ENCODE measurements at places on chromosomes 2 and 18.
A peak's percentile ranks its signal among the peaks of the same experiment; 100 is the strongest.

GRCh38 chr2:169928463-169928864 lies 101.2 kb downstream of the UBR3 start:
- DNase-seq = no peak

DNA sequence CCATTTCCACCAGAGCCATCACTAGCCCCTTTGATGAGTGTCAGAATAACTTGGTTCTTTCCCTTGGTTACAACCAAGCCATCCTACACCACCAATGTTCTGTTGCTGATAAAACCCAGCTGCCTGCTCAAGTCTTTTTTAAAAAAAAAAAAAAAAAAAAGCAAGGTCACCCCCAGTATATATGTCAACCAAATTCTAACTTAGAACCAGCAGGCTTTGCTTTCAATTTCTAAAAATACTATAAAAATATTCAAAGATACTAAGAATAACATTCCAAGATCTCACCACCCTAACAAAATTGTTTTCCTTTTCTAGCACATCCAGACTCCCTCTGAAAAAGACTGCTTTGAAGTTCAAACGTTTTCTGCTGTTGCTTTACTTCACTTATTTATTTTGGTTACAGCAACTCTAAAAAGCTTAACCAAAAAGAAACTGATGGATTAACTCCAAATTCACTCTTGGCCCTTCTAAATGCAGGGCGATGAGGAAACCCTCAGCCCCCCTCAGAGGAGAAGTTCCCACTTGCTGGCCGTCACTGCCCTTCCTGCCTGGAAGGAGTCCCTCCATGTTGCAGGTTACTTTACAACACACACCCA lies 10.9 kb downstream of the UXS1 start:
- no peak for DNase-seq

GRCh38 chr2:201579536-201579935 lies 63.8 kb downstream of the TMEM237 start:
- no peak for DNase-seq

DNA sequence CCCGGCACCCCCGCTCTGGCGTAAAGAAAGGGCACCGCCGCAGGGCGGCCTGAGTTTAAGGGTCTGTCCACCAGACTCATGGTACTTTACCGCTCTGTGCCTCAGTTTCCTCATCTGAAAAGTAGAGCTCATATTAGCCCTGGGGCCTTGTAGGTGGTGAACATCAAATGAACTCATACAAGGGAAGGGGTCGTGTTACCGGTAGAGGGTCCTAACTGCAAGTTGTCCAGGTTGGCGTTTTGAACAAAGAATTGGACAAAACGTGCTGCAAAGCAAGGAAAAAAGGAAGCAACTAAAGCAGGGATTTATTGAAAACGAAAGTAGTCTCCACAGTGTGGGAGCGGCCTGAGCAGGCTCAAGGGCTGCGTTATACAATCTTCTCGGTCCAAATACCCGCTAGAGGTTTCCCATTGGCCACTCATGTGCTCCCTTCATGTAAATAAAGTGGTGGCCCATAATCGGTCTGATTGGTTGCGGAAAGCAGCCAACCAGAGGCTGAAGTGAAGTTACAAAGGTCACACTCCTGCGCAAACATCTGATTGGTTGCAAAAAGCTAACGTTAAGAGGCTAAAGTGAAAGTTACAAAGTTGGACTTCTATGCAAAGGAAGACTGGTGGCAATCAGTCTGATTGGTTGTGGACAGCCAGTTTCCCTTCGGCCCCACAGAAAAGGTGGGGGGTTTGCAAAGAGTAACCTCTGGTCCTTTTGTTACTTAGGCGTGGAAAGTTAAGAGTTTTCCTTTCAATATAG lies 80.7 kb upstream of the LDLRAD4 start:
- DNase-seq = no peak

DNA sequence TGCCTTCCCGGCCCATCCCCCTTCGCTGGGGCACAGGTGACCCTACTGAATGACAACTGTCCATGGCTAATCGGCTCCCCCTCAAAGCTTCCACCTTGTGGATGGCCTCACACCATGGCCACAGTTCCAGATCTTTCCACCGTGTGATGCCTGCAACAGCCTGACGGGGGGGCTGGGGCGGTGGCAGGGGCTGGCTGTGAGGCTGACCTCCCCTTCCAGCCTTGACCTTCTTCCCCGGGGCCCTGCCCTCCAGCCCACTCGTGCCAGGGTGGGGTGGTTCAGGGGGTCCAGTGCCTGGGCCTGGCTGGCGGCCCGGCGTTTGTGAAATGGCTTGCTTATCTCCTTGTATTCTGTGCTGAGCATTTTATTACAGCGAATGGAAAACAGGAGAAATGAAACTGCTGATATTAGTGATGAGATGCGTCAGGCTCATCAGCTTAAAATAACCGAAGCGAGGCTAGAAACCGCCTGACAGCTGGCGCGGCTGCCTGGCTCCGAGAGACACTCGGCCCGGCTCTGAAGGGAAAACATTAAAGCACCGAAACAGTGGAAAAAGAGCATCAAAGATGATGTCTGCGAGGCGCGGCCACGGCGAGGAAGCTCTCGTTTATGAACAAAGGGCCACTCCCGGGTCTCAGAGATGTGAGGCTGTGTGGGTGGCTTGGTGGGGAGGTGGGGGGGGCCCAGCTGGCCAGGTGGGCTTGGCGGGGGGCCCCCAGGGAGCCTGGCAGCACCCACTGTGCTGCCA lies 916 bp upstream of the PDCD1 start:
- no peak for DNase-seq

DNA sequence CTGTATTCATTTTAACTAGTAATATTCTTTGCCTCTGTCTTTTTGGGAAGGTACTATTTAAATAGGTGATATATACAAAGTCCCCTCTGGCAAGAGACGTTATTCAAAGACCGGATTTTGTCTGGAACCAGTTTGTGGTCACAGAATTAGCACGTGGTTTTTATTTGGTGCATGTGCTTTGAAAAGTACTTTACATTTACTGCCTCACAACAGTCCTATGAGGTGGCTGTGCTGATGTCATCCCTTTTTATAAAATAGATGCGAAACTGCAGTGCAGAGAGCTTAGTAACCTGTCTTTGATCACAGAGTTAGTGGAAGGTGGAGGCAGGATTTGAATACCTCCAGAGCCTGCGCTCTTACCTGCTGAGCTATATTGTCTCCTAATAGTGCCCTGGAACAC lies 4.0 kb downstream of the LPIN1 start:
- peak; percentile 60 for DNase-seq

DNA sequence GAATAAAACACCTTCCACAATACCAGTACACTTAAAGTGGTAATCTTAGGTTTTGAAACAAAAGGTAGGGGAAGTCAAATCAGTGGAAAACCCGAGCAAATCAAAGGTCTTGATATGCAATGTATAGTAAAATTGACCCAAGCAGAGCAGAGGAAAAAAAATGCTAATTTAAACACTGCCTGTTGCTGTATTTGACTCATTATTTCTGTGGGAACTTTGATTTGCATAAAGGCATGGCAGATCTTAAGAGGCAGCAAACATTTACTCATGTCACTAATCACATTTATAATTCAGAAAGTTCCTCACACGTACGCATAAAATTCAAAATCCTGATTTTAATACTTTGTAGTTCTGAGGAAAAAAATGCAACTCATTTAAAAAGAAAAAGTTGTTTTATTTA lies 64.4 kb downstream of the IKZF2 start:
- no peak for DNase-seq

DNA sequence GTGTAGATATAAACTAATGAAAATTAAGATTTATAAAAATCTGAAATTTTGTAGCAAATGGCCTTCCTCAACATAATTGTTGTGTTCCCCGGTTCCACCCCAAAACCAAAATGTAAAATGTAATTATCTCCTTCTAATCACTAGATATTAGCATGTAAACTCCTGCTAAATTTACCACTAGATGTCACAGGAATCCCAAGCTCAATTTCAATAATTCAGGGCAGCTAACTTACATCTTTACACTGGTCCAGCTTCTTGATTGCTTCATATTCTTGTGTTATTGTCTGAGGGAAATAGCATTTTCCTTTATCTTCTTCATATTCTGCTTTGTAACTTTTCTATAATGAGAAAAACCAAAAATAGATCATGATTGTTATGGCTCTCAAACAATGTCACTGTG lies 42.6 kb downstream of the NEB start:
- DNase-seq = no peak

- no peak for DNase-seq
These were observed 136.7 kb upstream of the CXCR4 start for GRCh38 chr2:136254681-136255080.

DNA sequence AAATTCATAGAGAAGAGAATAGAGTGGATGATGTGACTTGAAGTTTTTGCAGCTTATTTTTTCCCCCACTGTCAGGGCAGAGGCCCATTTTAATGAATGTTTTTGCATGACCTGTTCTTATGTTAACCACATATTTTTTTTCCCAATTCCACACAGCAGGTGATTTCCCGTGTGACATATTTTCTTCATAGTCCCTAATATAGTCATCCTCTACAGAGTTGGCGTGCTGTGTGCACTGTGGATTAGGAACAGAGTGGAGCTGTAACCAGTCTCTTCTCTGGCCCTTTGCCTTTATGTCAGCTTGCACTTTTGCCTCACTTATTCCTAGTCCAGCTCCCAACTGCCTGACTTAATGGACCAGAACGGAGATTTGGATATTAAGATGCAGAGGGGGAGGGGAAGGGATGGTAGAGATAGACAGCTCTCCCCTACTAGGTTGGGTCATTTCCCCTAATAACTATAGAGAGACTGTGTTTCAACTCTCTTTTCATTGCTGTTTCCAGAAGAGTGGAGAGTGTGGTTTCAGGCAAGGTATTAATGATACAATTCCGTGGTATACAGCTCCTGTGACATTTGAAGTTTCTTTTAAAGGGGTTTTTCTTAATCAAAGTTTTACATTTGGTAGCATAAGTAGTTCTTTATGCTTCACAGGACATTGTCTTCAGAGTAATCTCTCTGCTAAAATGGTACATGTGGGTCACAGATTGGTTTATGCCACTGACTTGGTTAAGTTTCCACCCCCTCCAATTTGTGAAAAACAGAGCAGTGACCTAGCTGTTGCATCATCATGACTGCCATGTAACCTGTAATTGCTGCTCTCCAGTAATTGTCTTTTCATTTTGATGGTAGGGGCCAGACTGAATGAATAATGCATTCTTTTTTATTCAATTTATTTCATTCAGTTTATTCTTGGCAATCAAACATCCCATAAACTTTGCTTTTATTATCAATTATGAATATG lies 161.3 kb downstream of the HAUS1 start:
- no peak for DNase-seq

DNA sequence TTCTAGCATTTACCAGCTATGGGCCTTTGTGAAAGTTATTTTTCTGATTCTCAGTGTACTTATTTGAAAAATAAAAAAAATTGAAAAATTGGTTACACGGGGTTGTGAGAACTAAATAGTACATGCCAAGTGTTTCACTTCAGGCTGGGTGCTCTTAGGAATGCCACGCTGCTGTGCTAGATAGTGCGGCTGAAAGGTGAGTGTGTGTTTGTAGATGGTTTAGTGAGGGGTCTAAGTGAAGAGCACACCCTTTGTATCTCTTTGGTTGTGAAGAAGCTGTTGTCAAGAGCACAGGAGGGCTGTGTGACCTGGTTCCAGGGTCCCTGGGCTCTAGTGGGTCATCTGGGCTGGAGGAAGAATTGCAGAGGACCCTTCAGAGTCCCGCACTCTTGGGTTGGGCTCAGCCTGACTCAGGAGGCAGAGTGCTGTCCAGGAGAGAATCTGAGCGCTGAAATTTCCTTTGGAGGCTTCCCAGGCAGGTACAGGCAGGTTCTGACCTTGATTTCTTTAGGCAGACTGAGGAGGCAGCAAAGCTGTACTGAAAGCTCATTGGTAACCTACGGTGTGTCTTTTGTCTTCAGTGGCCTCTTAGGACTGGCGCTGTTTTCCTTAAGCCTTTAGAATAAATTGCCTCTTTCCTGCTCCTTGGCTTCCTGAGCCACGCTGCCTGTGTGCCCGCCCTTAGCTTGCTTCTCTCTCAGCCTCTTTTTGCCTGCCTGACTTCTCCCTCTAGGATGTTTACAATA lies 44.4 kb downstream of the MAP4K4 start:
- DNase-seq = no peak

DNA sequence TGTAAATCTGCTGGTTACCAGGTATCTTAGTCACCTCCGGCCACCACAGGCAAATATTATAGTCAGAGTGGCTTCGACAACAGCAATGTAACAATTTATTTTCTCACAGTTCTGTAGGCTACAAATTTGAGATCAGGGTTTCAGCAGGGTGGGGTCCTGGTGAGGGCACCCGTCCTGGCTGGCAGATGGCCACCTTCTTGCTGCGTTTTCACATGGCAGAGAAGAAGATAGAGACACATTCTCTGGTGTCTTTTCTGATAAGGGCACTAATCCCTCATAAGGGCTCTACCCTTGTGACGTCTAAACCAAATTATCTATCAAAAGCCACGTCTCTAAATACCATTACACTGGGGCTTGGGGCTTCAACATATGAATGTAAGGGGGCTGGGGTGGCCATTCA lies 843.2 kb upstream of the FANCL start:
- DNase-seq = no peak

GRCh38 chr18:67243799-67244587 lies 272.5 kb downstream of the DSEL start:
- no peak for DNase-seq

DNA sequence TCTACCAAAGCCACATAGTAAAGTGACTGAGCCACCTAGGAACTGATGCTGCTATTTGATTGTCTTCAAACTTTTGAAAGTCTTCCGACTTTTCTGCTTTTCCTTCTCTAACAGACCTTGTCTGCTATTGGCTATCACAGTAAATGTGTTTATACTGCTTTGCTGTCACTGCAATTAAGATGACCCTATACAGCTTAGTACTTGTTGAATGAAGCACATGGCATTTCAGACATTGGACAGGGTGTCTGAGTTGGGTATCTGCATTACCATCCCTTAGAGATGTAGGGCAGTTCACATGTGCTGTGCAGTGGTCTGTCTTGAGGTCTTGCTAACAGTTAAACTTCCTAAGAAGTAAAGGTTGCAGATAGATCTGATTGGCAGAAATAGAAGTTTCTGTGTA lies 3.6 kb downstream of the WDR43 start:
- DNase-seq = no peak

- no peak for DNase-seq
These were observed 47.2 kb downstream of the TMEM18 start for GRCh38 chr2:629961-630360.

GRCh38 chr2:140627136-140627535 lies 1503.7 kb downstream of the LRP1B start:
- no peak for DNase-seq

- no peak for DNase-seq
These were observed 55.7 kb downstream of the ZC3H8 start for GRCh38 chr2:112199188-112199587.

DNA sequence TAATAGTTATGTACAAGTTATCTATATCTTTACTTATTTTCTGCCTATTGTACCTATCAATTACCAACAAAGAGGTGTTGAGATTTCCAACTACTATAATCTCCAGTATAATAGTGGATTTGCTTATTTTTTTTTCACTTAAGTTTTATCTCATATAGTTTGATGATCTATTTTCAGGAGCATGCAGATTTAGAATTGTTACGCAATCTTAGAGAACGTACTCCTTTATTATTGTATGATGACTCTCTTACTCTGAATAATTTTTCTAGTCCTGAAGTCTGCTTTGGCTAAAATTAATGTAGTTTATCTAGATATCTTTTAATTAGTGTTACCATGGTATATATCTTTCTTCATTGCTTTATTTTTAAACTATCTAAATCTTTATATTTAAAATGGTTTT lies 205.2 kb downstream of the SCG2 start:
- DNase-seq = no peak

GRCh38 chr18:63207143-63207790 lies 112.3 kb downstream of the BCL2 start:
- no peak for DNase-seq

Data from stimulated activated CD8-positive, alpha-beta memory T cell treated with anti-CD3 and anti-CD28 coated beads, Interleukin-2, amount 100 ng/mL, for 1 hour (primary cell).